Naive thymus-derived CD4-positive, alpha-beta T cell (primary cell): ENCODE measurements at places on chromosomes 11 and 22. TPM values are rescaled to one million over a fixed set of nuclear protein-coding genes. Genes with fewer than 3 reads are reported as not detected.

Gene ACCS
- total RNA-seq, result 79.2 TPM

Gene OR52E8
- total RNA-seq, result not detected

DNA sequence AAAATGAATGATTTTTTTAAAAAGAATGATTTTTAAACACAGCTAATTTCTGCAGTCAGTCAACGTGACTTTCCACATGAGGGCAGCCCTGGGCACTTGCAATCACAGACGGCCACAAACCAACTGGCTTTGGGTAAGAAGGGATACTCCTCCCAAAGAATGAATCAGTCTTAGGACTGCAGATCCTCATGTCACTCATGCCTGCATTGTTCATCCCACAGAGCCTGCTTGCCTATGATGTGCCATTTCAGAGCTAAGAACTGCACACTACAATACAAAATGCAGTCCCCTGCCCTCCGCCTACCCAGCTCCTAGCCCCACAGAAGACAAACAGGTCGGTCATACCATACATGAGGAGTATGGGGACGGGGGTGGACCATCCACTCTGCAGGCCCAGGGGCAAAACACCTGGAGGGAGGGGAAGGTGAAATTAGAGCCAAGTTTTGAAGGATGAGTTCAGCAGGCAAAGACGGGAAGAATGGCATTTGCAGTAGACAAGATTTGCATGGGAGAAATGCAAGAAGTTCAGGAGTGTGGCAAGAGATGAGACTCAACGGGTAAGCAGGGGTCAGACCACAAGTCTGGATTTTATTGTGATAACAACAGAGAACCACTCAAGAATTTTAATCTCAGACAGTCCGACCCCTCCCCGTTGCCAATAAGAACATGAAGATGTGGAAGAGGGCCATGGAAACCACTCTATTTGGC lies 24.7 kb downstream of the PACSIN2 start:
- no peak for DNase-seq

Gene TRIM48
- total RNA-seq, result not detected

GRCh38 chr11:111635706-111636045 lies 33.4 kb downstream of the SIK2 start:
- no peak for DNase-seq

Gene SAA4
- total RNA-seq, result not detected

GRCh38 chr22:36874309-36874696 lies 13.5 kb downstream of the NCF4 start:
- no peak for DNase-seq

Gene OR10D3
- not detected for total RNA-seq

DNA sequence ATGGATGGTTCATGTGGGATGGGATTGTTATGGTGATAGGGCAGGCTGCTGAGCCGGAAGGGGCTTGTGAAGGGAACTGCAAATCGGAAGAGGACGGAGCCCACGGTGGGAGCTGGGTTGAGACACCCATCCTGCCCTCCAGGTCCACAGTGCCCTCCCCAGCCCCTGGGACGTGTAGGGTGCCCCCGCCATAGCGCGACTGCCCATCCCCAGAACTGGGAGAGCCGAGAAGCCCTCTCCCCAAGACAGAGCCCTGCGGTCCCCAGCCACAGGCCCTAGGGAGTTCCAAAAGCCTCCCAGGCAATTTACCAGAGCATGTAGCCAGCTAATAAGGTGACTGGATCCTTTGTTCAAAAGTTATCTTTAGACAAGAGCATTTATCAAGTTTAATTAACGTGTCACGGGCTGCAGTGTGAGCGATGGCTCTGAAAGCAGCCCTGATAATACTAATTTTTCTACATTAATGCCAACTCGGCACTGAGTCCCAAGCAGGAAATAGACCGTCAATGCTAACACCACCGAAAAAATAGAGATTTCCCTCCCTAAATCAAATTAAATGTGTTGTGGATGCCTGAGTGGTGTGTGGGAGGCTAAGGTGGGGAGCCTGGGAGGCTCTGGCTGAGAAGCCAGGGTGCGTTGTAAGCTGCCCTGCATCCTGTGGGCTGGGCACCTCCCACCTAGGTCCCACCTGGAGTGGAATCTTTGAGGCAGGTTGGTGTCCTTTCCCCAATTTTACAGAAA lies 76.8 kb upstream of the RTL6 start:
- DNase-seq, result no peak

Gene NTM
- total RNA-seq, result not detected

Gene DDIAS
- total RNA-seq, result 0.67 TPM

Gene RNF169
- 23.6 TPM for total RNA-seq

GRCh38 chr22:50257041-50257440 lies 4.4 kb downstream of the MAPK12 start:
- DNase-seq, result no peak

DNA sequence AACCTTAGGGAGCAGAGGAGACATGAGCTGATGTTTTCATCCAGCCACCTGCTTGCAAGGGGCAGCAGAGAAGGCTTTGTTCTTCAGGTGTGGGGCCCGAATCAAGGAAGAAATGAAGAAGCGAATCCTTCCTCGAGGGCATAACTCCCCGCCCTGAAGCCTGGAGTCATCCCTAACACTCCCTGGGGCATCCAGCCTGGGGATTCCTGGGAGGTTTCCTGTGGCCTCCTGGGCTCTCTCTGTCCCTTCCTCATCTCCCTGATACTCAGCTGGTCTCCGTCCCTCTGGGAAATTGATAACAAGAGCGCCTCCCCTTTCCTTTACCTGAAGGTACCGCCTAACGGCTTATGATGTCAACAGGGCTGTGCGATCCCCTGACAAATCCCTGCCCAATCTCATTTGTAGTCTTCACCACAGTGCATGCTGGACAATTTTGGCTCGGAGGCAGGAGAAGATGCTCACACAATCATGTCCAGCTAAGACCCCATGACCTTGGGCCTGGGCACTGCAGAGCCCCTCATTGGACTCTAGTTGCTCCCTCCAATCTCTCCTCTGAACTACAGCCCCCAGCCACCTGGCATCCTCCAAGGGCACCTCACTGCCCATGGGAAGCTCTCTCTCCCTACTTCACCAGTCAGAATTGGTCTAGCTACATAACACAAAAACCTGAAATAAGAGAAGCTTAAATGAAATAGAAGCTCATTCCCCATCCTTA lies 80.6 kb upstream of the RTL6 start:
- DNase-seq, result no peak

GRCh38 chr11:123111465-123111864 lies 49.5 kb upstream of the HSPA8 start:
- DNase-seq, result peak; percentile 58

Gene SESN3
- total RNA-seq, result 259 TPM

DNA sequence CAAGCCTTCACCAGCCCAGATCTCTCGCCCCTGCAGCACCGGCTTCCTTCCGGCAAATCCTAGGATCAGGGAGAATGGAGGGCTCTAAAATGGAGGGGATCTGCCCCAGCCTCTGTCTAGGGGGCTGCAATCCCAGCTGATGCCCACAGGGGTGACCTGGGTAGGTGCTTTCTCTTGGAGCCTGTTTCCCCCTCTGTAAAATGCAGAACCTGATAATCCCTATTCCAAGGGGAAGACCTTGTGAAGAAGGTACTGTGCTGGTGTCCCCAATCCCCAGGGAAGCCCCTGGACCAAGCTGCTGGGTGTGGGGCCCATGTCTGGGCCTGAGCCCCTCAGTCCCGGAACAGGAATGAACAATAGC lies 2.8 kb downstream of the EMID1 start:
- DNase-seq, result no peak

- no peak for DNase-seq
Observed at GRCh38 chr11:100930185-100930778, 199.3 kb downstream of the PGR start.

Gene INCENP
- 18.6 TPM for total RNA-seq

DNA sequence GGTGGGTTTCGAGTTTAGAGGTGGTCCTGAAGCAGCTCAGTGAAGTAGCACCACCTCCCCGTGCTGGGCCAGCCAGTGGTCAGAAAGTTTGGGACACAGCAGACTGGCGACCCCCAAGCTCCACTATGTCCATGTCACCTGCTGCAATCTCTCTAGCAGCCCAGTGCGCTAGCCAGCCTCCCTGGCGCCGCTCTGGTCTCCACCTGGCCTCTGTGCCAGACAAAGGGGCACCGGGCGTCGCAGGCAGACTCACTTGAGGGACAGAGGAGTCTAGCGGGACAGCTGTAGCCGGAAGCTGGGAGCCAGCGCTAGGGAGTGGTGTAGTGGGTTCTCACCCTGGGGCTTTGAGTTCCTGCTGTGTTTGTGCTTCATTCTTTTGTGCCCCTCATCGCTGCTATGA lies 25.5 kb downstream of the MYBPC3 start:
- no peak for DNase-seq

Gene KDM4E
- total RNA-seq, result not detected

DNA sequence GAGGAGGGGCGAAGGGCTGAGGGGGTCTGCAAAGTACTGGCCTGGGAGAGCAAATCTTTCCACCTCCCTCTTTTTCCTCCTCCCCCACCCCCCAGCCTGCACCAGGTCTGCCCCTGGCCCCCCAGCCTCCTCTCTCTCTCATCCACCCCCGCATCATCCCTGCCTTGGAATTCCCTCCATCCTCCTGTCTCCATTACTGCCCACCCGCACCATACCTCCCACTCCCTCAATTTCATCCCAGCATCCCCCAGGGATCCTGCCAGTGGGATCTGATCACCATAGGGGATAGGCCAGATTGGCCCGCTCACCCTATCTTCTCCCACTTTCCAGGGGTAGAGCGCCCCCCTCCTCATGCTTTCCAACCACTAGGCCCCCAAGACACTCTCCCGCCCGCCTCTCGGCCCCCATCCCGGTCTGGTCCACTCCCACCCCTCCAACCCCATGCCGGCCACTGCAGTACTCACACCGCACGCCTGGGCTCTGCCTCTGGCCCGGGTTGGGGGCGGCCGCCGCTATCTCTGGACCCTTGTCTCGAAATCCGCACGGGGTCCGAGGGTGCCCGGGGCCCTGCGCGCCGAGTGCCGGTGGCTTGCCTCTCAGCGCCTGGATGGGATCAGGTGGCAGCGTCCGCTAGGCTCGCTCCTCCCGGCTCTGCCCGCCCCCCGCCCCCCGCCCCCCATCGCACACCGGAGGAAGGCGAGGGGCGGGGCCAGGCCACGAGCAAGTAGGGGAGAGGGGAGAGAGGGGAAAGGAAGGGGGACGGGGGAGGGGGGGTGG lies at the start of gene GAL3ST3:
TSS of gene GAL3ST3 (minus strand) at position 615 of the 777 bp plus-strand sequence. CDS start 3,746 bp downstream, outside the sequence.
- no peak for DNase-seq

Gene MS4A4E
- 9.2 TPM for total RNA-seq
